ENCODE measurements at places on chromosomes 1 and 21.

- DNase-seq, result no peak
These were observed 47.0 kb downstream of the CD46 start for GRCh38 chr1:207798847-207799246.

DNA sequence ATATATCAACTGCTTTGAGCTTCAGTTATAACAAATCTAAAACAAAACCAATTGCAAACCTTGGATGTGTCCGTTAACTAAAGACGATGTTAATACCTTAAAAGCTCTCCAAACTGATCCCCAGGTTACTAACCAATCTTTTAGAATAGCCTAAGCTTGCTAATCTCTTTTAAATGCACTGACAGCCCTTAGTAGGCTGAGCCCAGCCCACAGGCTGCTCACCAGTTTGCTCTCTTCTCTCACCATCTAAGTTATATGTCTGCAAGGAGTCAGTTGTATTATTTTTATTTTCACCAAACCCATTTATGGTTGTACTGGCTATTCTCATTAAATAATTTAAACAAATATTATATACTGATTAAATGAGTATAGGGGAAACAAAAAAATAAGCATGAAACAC is 199.5 kb downstream of the ADGRL2 start:
- no peak for DNase-seq

DNA sequence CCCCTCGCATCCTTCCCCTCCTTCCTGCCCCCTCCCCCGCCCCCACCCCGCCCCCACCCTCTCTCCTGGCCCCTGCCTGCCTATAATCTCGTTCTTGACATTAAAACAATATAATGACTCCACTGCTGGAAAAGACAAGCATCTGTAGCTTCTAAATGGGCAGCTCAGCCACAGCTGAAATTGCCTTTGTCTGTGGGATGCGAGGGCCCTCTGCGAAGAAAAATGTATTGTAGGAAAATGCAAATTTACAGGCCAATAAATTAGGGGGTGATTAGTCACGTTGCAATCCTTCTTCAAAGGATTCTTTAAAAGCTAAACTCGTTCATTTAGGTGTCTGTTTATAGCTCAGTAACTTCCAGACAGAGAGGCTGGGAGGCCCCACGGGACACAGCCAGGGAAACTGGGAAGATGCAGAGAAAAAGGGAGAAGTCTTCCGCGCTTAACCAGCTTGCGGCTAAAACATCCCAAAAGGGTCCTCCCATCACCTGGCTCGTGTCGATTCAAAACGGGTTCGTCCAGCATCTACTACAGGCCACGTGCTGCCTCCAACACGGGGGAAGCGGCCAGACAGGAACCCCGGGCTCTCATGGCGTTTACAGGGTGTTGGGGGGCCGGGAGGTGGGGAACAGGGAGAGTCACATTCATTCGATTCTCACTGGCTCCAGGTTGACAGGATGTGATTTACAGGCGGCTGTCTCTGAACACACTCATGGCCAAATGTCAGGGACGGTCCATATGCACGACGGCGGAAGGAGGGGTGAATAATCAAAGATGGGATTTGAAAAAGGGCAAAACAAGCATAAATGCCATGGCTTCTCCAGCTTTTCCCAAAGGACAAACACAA is 100.5 kb upstream of the ZBTB40 start:
- no peak for DNase-seq

DNA sequence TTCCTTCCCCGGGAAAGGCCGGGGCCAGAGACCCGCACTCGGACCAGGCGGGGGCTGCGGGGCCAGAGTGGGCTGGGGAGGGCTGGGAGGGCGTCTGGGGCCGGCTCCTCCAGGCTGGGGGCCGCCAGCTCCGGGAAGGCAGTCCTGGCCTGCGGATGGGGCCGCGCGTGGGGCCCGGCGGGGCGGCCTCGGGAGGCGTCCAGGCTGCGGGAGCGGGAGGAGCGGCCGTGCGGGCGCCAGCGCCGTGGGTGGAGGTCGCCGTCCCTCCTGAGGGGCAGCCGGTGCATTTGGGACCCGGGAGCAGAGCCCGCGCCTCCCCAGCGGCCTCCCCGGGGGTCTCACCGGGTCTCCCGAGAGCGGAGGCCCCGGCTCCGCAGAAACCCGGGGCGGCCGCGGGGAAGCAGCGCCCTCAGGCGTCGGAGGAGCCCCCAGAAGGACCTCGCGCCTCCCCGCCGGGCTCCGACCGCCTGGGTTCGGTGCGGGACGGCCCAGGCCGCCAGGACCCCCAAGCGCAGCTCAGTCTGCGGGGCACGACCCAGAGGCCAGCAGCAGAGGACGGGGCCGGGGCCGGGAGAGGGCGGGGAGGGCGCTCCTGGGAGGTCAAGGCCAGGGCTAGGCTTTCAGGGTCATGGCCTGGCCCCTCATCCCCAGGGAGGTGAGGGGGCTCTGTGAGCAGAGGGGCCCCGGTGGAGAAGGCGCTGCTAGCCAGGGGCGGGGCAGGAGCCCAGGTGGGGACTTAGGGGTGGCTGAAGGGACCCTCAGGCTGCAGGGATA is 7.2 kb upstream of the SLX9 start:
- DNase-seq, result no peak

DNA sequence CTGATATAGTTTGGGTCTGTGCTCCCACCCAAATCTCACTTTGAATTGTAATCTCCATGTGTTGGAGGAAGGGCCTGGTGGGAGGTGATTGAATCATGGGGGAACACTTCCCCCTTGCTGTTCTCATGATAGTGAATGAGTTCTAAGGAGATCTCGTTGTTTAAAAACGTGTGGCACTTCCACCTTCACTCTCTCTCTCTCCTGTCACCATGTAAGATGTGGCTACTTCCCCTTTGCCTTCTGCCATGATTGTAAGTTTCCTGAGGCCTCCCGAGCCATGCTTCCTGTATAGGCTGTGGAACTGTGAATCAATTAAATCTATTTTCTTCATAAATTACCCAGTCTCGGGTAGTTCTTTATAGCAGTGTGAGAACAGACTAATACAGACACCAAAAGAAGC is 40.4 kb downstream of the FRRS1 start:
- DNase-seq, result no peak

DNA sequence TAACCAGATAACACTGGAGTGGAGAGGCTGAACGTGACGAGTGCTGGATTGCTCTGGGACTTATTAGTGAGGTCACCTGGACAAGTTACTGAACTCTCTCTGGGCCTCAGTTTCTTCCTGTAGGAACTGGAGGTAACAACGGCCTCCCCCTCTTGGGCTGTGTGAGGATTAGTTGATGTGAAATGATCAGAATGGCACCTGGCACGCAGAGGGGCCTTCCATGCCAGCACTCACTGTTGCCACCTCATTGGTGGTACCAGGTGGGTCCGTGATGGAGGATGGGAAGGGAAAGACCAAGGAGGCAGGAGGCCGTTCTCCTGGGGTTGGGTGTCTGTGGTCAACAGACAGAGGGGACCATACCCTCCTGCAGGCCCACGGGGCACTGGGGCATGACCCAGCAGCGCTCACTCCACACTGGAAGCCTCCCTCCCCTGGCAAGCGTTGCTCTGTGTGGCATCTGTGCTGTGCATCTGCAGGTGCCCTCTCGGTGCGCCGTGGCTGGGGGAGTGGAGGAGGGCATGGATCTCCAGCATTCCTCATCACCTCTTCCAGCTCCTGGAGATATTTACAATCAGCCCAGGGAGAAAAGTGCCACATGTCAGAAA is 349.5 kb upstream of the VAMP3 start:
- no peak for DNase-seq

DNA sequence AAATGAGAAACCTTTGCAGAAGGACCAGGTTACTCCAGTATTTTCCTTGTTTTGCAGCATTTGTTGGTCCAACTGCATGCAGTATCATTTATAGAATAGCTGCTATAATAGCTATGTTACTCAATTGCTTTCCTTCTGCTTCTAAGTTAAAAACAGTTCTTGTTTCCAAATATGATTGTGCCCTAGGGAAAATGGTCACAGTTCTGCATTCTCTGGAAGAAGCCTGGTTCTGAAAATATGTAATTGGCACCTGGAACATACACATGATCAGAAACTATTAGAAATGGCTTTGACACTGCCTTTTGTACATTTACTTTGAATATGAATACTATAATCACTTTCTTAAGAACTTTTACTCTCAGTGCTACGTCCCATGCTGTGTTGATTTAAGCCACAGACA is 33.6 kb downstream of the HENMT1 start:
- no peak for DNase-seq
